Smooth muscle cell of trachea (primary cell): ENCODE measurements at places on chromosomes 2 and 18. TPM values are rescaled to one million over a fixed set of nuclear protein-coding genes. Genes with fewer than 3 reads are reported as not detected.

Gene LIPG
- 0.58 and 0.83 TPM in 2 replicates for total RNA-seq

Gene ARHGAP15
- not detected in 2 replicates for total RNA-seq

Gene ASAP2
- 26.0 and 33.3 TPM in 2 replicates for total RNA-seq

Gene CCDC93
- 27.1 and 31.4 TPM in 2 replicates for total RNA-seq

Gene WDR35
- 13.2 and 20.4 TPM in 2 replicates for total RNA-seq

Gene OTOF
- total RNA-seq = not detected in 2 replicates

Gene GPR35
- total RNA-seq = 0.99 TPM in 1 of 2 replicates, not detected in the other

Gene PLEKHM3
- total RNA-seq = 15.6 and 16.0 TPM in 2 replicates
